Activated naive CD4-positive, alpha-beta T cell (primary cell): ENCODE measurements at places on chromosomes 3 and 15.

DNA sequence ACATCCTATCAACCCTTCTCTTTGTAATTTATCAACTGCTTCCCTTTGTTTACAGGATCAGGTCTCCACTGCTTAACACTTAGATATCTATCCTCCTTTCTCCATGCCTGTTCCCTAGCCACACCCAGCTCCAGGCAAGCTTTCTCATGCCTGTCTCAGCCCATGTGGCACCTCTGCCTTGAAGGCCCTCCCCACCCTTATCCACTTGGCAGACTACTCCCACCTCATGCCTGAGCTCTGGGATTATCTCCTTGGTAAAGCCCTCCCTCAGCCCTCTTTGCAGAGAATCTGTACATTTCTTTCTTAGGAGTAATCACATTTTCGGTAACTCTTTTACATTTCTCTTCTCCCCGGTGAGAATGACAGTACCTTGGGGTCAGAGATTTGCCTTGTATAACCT, 96.0 kb downstream of the ATP1B3 start:
- no peak for DNase-seq

DNA sequence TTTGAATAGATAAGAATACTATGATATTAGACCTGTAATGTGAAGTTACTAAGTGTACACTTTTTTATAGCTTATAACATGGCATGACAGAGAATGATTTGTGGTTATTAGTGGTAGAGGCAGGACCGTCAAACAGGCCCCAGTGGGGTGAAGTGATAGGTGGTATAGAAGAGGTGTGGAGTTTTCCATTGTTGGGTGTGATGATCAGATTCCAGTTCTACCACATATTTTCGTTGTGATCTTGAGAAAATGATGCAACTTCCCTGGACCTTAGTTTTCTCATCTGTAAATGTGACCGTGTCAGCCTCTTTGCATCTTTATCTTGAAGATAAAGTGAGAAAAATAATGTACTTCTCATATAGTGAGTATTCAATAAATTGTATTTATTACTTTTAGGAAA, 30.3 kb upstream of the UTS2B start:
- DNase-seq, result no peak

GRCh38 chr3:112979244-112979832, 4.4 kb upstream of the CD200R1 start:
- no peak for DNase-seq

DNA sequence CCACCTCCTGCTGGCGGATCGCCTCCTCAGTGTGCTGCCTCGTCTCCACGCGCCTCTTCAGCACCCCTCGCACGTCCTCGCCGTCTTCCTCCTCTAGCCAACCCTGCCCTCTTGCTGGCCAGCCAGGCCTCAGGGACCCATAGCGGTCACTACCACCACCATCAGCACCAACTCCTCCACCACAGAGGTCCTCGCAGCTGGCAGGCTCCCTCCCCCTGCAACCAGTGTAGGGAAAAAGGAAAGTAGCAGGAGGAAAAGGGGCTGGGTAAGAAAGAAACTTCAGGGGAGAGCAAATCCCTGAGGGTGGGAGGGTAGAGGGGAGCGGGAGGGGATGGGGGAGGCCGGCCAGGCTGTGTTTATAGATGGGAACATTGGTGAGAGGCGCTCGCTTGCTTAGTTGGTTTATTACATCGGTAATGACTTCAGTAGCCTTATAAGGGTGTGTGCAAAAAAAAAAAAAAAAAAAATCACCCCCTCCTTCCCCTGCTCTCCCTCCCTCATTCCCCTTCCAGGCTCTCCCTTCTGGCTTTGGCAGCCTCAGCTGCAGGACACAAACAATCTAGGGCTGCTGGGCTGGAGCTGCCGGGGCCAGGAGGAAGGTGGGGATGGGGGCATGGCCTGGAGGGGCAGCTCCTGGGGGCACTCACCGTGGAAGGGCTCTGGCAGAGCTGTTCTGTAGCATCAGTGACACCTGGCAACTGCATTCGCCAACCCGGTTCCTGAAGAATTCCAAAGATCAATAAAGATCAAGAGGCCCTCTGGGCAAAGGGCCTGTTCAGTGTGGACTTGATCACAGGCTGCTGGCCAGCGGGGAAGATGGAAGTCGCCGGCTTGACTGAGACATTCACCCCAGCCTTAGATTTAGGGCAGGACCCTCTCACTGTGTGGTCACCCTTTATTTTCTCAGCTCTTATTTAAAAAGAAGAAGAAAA, 116.2 kb upstream of the HACD2 start:
- DNase-seq, result no peak

GRCh38 chr15:70443486-70444273, 319.7 kb downstream of the UACA start:
- no peak for DNase-seq

- DNase-seq, result no peak
These were observed 40.5 kb upstream of the SMAD6 start for GRCh38 chr15:66661432-66662096.

- DNase-seq, result no peak
These were observed 52.7 kb upstream of the SPTSSB start for GRCh38 chr3:161423911-161424522.

DNA sequence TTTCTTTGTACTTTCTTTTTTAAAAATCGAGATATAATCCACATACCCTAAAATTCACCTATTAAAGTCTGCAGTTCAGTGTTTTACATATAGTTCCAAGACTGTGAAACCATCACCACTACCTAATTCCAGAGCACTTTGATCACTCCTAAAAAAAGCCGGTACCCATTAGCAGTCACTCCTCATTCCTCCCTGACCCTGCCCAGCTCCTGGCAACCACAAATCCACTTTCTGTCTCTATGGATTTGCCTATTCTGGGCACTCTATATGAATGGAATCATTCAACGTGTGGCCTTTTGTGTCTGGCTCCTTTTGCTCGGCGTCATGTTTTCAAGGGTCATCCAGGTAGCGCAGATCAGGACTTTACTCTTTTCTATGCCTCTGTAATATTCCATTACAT, 17.3 kb downstream of the TRPM1 start:
- no peak for DNase-seq

- DNase-seq, result no peak
These were observed 50.8 kb upstream of the SMAD6 start for GRCh38 chr15:66651198-66651597.

GRCh38 chr15:68849497-68849896, 28.8 kb upstream of the ANP32A start:
- no peak for DNase-seq

DNA sequence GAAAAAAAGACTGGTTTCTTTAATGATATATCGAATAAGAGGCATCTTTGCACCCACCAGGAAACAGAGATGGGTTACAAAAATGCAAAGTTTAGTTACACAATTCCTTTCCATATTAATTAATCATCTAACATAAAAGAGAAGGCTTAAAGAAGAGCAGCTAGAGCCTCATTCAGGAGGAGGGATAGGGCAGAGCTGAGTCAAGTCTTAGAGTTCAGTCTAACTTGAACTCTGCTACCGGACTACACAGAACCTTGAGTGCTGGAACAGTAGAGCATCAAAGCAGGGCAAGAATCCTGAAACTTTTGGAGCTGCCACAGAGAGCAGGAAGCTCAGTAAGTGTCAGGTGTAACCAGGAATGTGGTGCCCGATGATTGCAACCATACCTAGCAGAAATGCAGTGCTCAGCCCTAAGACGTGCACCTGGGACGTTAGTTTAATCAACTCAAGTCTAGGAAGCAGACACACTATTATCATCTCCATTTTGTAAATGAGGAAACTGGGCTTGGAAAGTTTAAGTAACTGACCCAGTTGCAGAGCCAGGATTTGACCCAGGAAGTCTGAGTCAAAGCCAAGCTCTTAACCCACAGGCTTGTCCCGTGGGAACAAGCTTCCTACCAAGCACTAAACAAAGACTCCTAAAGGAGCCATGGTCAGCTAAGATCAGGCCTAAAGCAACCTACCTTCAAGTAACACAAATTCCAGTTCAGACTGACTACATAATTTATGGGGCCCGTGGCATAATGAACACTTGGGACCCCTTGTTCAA, 187.4 kb downstream of the FOXP1 start:
- DNase-seq, result no peak

GRCh38 chr15:101455291-101456025, 34.0 kb downstream of the PCSK6 start:
- DNase-seq, result no peak

GRCh38 chr3:136819392-136819730, 435 bp downstream of the SLC35G2 start:
- no peak for DNase-seq

DNA sequence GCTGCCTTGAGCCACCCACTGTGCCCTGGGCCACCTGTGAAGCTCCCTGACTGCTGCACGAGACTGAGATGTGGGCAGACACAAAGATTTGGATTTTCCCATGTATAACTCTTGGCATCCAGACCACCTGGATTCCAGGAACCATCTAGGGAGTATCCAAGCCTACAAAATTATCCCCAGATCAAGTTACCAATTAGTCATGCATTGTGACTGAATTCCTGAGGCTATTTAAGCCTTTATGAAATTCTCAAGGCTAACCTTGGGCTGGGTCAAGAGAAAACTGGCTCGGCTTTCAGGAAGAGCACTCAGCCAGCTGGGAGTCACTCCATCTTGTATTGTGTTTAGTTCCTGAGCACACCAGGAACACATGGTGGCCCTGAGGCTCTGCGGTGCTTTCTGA, 13.3 kb upstream of the ATP13A5 start:
- DNase-seq, result no peak

- no peak for DNase-seq
These were observed 5.0 kb downstream of the NR2F2 start for GRCh38 chr15:96335411-96336024.

- DNase-seq, result no peak
These were observed 29.8 kb downstream of the GNB4 start for GRCh38 chr3:179421500-179421899.

GRCh38 chr3:172800156-172800555, 49.6 kb downstream of the ECT2 start:
- DNase-seq, result no peak

GRCh38 chr15:39874890-39875549, 45.0 kb downstream of the GPR176 start:
- DNase-seq, result no peak

GRCh38 chr3:185460719-185461350, 38.0 kb downstream of the TMEM41A start:
- DNase-seq, result no peak

DNA sequence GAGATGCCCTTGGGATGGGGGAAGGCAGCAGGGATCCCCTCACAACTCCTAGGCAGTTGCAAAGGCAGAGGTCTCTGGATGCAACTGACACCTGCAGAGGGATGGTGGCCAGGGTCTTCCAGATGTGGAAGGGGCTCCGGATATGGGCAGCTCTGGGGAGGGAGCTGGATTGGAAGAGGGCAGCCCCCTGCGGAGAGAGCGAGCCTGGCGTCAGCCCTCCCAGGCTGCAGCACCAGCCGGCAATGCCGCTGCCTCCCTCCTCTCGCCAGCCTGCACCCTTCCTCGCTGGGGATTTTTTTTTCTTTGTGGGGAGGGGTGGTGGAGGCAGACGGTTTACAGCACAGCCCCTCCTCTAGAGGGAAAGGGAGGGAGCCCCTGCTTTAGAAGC, 1.6 kb downstream of the INSYN1 start:
- DNase-seq, result no peak

GRCh38 chr3:56833022-56833421, 31.3 kb upstream of the ARHGEF3 start:
- no peak for DNase-seq

DNA sequence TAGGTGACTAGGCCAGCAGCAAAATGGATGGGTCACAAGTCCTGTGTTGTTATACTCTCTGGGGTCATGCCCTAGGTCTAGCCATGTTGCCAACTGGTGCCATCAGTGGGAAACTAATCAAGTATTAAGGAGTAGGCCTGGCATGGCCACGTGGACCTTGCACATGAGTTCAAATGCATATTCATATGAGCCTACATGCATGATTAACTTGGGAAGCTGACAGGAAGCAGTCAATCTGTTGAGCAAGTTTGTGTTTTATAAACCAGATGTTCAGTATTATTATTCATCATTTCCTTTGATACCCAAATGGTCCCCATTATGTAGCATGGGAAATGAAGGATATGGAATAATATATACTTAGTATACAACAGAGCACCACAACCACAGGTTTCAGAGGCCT, 95.0 kb downstream of the LRTM1 start:
- no peak for DNase-seq

- no peak for DNase-seq
These were observed 1.0 kb upstream of the CRYBG3 start for GRCh38 chr3:97820780-97821179.

DNA sequence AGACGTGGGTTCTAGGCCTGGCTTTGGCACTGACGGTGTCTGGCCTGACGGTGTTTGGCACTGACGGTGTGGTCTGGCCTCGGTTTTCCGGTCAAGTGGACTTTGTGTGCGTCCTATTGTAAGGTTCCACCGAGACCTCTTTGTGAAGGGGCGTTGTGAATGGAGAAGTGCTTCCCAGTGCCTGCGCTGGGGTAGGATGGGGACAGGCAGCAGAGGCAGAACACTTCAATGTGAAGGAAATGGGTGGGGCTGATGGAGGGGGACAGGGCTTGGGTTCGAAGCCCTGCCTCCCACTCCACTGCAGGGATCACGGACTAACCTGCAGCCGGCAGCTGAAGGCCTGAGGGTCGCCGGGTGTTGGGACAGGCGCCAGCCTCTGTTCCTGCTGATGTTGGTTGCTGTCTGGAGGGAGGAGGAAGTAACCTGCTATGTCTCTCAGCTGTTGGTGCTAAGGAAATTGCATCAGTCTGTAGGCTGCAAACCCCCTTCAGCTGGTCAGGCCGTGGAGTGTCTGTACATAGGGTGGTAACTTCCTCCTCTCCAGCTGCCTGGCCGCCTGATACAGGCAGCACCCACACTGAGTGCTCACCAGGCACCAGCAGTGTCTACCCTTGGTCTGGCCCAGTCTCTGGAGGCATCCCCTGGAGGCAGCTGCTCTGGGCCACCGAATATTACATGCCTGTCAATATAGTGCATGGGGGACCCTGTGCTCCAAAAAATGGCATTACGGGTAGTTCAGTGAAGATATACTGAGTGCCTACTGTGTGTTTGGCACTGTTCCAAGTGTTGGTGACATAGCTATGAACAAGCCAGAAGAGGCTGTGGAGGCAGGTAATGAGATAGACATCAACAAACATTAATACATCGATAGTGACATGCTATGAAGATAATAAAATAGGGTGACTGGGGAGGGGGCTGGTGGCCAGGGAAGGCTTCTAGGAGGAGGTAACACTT, 1.1 kb downstream of the TM6SF1 start:
- DNase-seq, result no peak

- DNase-seq, result no peak
These were observed 218.2 kb downstream of the ATP8B4 start for GRCh38 chr15:49900903-49901235.

GRCh38 chr15:41911691-41912345, 18.0 kb upstream of the SPTBN5 start:
- no peak for DNase-seq

DNA sequence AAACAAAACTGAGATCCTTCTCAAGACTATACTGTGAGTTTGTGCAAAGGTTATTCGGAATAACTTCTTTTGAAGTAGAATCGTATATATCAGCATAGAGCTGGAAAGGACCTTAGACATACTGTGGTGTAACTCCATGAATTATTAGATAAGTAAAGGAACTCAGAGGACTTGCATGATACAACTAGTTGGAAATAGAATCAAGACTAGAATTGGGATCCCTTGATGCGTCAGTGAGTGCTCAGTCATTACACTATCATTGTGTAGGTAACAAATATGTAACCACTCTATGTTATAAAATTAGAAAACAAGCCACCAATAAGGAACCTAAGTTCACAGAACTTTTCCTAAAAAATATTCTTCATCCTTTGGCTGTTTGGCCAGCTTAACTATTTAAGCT, 61.1 kb downstream of the CBLB start:
- no peak for DNase-seq

GRCh38 chr3:189978753-189979152, 141.9 kb downstream of the P3H2 start:
- no peak for DNase-seq
